ENCODE measurements at places on chromosomes 1 and 21.

GRCh38 chr1:91004145-91004544 is 17.7 kb downstream of the ZNF644 start:
- DNase-seq: no peak

DNA sequence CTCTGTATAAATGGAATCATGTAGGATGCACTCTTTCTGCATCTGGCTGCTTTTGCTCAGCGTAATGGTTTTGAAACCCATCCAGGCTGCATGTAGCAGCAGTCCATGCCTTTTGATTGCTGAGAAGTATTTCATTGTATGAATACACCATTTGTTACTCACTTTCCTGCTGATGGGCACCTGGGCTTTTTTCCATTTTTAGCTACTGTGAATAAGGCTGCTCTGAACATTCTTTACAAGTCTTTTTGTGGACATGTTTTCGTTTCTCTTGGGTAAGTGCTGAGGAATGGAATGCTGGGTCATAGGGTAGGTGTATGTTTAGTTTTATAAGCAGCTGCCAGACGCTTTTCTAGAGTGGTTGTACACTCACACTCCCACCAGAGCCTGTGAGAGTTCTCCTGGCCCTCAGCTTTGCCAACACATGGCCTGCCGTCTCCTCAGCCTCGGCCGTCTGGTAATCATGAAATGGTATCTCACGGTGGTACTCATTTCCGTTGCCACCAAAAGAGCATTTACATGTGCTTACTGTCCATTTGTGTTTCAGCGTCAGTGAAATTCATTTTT is 22.7 kb downstream of the SLX9 start:
- no peak for DNase-seq

GRCh38 chr1:246476771-246477170 is 30.3 kb downstream of the SMYD3 start:
- DNase-seq: no peak

DNA sequence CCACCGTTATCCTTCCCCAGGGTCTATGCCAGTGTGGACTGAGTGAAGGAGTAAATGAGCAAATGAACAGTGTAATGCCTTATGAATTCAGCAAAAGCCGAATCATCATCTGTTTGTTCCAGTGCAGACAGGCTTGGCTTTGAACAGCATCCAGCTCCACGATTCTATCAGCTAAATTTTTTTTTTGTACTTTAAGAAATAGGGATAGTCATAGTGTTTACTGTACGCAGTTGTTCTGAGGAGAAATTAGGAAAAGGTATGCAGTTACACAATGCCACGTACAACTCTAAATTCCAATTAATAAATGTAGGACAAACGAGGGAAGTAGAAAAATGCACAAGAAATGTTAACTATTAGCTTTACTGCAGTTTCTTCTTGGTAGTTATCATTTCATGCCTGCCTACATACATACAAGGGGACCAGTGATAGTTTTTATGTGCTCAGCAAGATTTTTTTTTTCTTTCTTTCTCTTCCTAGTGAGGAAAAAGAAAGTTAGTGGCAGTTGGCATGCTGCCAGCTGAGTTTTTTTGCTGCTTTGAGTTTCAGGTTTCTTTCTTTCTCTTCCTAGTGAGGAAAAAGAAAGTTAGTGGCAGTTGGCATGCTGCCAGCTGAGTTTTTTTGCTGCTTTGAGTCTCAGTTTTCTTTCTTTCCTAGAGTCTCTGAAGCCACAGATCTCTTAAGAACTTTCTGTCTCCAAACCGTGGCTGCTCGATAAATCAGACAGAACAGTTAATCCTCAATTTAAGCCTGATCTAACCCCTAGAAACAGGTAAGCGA is at the start of gene IFI44L:
Gene IFI44L, plus strand, starts transcription at position 646 of the 777 bp plus-strand sequence. CDS start 7,468 bp downstream, outside the sequence.
- DNase-seq: peak; percentile 54

DNA sequence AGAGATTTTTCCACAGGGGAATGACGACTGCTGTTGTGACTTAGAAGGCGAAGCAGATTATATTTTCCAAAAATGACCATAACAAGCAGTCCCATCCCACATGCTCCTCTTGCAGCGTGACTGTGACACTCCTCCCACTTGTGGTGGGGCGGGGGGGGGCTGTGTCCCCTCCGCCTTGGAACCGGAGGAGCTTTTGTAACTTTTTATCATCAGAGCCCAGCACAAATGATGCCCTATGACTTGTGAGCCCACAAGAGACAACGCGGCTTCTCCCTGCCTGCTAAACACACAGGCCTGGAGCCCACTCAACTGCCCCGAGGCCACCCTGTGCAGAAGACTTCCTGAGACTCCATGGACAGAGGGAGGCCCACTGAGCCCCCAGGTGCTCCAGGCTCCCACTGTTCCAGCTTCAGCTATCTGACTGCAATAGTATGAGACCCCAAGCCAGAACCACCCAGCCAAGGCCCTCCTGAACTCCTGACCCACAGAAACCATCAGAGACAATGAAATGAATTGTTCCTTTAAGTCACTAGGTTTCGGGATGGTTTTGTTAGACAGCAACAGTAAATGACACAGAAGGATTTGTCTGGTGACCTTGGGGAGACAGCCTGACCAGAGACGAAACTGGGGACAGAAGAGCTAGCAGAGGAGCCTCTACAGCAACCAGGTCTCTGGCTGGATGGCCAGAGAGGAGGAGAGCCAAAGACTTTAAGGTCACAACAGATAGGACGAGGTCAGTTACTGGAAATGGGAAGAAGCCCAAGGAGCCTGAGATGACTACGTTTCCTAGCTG is 58.8 kb downstream of the CAPZB start:
- no peak for DNase-seq

DNA sequence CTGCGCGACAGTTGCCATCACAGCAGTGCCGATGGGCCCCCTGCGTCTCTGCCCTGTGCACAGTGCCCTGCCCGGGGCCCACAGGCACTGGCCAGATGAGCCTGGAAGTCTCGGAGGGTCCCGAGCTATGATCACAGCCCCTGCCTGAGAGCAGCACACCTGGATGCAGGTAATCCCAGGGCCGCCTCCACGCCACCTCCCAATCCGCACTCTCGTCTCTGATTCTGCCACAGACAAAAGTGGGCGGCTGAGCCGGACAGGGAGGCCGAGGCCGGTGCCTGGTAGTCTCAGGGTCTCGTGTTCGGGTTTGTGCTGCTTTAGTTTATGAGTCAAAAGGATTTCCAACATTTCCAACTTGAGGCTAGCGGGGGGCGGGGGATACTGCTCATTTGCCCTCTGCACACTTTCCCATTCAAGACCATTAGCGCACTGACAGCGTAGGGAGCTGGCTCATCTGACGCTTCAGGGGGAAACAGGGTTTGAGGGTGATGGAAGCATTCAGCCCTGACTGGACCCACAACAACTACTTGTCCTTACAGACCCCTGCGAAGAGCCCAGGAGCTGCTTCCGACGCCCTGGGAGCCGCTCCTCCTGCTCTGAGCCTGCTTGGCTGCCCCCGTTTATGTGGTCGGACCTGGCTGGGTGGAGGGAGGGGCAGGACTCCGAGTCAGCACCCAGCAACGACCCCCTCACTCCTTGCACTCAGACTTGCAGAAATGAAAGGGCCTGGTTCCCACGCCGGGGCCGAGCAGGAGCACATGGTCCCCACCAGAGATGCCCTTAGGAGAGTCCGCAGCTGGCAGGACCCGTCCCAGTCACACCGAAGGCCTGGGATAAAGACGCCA is 1.8 kb upstream of the TTC34 start:
- DNase-seq: no peak
